ENCODE measurements at places on chromosomes 4 and X.
A peak's percentile ranks its signal among the peaks of the same experiment; 100 is the strongest.

- DNase-seq = no peak
These were observed 52.9 kb upstream of the WDFY3 start for GRCh38 chr4:85019411-85019810.

- DNase-seq = peak; percentile 94
These were observed 81.8 kb downstream of the FRYL start for GRCh38 chr4:48698029-48698971.

DNA sequence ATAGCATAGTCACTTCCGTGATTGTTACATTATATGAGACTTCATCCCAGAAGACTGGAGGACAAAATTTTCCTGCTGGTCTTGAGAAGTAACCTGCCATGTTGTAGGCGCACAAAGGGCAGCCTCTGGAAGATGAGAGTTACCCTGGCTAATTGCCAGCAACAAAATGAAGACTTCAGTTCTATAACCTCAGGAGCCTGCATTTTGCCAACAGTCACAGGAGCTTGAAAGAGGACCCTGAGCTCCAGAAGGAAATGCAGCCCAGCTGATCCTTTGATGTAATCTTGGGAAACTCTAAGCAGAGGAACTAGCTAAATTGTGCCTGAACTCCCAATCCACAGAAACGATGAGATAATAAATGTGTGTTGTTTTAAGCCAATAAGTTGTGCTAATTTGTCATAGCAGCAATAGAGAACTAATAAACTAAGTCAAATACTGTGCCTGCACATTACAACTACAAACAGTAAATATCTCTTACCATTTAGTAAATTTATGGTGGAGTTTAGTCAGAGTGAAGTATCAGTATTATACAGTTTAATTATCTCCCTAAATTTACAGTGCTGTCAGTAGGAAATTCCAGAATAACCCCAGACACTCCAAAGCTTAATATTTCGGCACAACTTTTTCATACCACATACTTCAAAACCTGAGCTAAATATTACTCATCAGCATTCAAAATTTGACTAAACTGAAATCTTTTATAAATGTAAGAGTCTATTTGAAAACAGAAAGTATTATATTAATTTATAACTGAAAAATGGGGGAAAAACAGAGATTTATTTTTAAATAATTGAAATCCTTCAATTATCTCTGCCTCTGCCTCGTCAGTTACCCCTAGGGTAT, 90.1 kb upstream of the MAPK10 start:
- no peak for DNase-seq

DNA sequence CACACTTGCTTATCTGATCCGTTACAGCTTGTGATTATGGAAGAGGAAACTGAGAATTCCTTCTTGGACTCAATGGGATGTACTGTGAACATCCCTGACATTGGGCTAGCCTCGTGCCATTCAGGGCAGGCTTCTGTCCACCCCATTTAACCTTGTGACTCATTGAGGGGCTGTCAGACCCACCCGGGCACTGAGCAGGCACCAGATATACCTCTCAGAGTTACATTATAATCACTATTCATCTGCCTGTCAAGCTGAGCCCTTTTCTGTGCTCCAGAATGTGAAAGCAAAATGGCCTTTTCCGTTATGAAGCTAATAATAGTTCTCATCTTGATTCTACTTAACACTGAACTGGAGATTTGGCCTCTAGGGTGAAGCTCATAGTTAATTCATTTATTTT, 170.6 kb upstream of the SCML1 start:
- DNase-seq = no peak

DNA sequence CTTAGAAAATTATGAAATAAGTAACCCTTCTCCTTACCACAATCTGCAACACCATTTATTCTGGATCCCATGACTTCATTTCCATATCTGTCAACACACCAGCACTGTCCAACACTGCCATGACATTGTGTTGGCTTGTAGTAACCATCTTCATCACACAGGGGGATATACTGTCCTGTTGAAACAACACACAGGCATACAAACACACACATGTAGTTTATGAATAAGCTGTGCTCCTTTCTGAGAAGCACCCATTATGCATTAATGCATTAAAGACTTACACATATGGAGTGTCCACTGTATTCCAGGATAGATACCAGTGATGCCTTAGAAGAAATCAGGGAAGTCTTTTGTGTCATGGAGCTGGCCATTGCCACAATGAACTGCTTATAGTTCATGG, 496.9 kb downstream of the SPOCK3 start:
- DNase-seq = no peak

- no peak for DNase-seq
These were observed 11.7 kb upstream of the TMEM271 start for GRCh38 chr4:587671-588350.

GRCh38 chr4:184648313-184649025, 778 bp downstream of the CASP3 start:
- DNase-seq = peak; percentile 80

DNA sequence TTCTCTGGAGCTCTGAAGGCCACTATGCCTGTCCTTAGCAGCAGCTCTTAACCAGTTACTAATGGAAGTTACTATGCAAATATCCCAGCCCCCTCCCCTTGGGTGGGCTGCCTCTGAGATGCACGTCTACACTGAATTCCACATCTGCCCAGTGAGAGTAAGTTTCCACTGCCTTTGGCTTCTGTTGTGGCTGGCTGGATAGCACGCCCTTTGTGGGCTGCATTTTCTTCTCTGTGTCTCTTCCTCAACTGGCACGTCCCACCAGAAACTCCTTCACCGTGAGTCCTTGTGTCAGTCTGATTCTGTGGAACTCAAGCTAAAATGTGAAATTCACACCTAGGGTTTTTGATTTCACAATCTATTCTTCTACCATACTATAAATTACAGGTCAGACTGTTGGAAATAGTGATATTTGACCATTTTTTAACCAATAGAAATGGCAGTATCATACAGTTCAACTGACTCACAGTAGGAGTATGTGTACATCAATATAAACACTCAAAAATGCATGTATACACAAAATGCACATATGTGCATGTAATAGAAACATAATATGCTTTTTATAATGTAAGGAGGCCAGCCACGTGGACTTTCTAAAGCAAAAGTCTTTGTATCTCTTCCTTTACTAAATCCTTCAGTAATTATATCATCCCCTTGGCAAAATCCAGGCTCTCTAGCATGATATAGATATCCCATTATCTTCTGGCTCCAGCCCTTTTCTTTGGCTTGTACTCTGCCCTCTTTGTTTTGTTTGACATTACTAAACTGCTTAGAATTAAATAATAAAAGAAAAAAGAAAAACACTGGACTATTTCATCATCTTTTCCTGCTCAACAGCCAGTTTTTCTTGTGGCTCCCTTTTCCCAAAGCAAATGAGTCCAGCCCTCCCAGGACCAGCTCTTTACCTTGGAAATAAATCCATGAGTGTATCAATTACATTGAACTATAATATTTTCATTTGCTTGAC, 33.2 kb upstream of the LDB2 start:
- DNase-seq = peak; percentile 70

- DNase-seq = no peak
These were observed 32.9 kb downstream of the KIF4A start for GRCh38 chrX:70322784-70323183.

DNA sequence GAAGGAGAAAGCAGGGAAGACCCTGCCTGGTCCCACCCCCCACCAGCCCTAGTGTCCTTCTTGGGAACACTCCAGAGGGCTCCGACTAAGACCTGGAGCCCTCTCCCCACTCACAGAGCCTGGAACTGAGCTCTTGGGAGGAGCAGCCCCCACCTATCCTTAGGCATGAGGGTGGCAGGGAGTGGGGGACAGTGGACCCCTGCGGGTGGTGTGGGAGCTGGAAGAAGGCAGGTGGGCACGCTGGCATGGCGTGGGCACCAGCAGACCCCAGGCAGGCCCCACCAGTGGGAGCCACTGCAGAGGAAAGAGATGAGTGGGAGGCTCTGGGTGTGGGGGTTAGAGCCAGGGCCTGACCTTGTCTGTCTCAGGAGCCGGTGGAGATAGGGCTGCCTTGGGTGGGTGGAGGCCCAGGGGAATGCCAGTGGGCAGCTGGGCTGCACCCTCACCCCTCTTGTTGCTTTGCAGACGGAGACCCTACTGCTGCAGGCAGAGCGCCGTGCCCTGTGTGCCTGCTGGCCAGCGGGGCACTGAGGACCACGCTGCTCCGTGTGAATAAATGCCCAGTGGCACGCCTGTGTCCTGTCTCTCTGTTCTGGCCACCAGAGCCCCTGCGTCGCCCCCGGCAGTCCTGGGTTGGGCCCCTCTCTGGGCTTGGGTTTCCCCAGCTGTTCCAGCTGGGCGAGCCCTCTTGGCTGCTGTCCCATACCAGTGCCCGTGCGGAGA, 15.6 kb upstream of the NAT8L start:
- no peak for DNase-seq

DNA sequence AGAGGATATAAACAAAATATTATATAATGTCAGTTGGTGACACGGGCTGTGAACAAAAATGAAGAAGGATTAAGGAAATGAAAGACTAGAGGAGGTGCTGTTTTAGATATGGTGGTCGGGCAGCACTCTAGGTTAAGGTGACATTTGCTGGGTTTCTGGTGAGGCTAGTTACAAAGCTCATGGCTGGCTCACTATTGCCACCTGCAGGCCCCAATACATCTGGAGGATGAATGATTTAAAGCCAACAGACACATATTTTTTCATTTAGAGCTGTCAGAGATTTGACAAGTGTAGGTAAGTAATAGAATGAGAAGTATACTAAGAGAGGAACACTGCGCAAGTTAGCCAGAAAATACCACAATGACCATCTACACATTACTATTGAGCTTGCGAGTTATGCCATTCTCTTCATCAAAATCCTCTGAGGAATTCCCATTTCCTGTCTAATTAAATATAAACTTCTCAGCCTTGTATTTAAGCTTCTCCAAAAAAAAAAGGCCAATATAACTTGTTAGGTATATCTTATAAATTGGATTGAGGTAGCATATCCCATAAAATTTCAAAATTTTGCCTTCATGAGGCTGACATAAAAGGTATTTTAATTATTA, 6.4 kb upstream of the FGG start:
- peak; percentile 84 for DNase-seq

DNA sequence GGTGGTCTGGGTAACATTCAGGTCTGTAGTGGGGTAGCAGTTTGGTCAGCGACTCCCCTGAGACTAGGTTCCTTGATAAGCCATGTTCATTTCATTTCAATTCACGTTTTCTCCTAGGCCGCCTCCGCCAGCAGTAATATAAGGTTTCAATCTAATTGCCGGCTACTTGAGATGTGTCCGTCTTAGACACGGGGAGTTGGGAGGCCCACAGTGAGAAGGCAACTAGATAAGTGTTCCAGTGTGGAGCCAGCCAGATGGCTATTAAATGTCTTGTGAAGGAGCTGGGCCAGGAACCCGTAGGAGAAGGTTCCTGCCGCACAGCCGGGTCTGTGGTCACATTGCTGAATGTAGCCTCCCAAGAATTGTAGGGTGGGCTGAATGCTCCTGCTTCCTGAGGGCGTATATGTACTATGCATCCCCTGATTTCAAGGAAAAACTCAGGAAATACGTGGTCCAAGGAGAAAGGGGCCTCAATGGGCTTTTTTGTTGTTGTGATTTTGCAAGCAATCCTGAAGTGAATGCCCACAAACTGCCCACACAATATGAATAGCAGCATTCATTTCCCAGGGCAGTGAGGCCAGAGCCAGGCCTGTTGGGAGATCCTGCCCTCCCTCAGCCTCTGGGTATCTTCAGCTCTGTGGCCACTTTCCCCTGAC, 220.6 kb upstream of the RPL34 start:
- no peak for DNase-seq

GRCh38 chr4:63049278-63049677, 1360.0 kb downstream of the TECRL start:
- no peak for DNase-seq

GRCh38 chr4:111761531-111761930, 383.7 kb upstream of the FAM241A start:
- no peak for DNase-seq

GRCh38 chr4:94237271-94237670, 29.6 kb downstream of the SMARCAD1 start:
- no peak for DNase-seq

- DNase-seq = peak; percentile 67
These were observed 14.4 kb upstream of the ZNF41 start for GRCh38 chrX:47497271-47497888.

DNA sequence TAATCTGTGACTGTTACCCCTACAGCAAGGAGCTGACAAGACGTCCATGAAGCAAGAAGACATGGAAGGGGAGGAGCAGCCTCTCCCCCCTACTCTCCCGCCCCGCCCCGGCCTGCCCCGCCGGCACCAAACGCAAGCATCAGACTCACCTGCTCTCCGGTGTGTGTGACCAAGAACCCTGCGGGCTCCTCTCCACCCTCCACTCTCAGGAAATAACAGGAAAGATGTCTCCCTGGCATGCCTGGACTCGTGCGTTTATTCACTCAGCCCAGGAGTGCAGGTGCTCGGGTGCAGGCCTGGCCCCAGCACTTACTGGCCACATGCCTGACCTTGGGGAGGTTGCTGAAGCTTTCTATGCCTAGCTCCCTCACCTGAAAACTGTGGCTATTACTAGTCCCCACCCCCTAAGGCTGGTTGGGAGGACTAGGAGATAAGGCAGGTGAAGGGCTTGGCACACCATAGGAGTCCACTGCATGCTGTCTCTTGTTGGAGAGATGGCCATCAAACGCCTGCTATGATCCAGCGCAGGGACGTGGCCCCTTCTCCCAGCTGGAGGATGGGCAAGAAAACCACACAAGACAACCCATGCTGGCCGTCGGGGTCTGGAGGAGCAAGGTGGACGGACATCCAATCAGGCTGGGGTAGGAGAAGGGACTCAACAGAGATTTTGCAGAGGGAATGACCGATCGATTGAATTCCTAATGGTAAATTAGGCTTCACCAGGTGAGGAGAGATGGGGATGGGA, 34.9 kb upstream of the CLDN24 start:
- DNase-seq = no peak

DNA sequence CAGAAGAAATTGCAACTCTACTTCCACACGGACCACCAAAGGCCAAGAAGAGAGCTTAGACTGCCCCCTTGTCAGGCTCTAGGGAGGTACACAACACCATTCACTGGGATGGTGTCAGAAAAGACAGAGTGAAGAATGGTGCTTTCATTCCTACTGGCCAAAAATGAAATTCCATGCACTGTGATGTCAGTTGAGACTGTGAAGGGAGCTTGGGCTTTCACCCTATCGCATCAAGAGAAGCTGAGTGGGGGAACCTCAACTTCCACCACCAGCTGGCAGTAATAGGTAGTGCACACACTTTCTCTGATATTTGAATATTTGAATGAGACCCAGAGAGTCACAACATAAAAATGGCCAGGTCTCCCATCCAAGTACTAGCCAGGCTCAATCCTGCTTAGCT, 65.9 kb downstream of the ZNF711 start:
- no peak for DNase-seq

DNA sequence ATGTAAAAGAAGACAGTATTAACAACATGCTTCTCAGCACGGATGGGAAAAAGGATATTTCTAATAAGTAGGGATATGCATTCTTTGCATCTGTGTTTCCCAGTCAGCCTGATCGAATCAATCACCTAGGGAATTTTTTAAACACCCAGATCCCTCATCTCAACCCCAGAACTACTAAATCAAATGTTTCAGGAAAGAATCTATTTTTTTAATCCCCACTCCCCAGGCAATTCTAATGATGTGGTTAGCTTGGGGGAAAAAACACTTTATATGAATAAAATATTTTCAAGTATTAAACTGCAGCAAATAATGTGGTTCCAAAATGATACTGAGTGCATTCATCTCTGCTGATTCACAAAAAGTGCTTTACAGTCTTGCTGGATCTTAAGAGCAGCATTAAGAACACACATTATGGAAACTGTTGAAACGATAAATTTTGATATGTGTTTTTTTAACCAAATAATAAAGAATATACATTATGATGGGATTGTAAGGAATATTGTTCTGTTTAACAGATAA, 68.7 kb upstream of the GUCY1A1 start:
- DNase-seq = no peak

- DNase-seq = peak; percentile 40
These were observed 5.3 kb upstream of the OTC start for GRCh38 chrX:38347136-38347535.

All from adipocyte (in vitro differentiated cells).